GOT3 (cell line): ENCODE measurements at places on chromosomes 1 and 21.

DNA sequence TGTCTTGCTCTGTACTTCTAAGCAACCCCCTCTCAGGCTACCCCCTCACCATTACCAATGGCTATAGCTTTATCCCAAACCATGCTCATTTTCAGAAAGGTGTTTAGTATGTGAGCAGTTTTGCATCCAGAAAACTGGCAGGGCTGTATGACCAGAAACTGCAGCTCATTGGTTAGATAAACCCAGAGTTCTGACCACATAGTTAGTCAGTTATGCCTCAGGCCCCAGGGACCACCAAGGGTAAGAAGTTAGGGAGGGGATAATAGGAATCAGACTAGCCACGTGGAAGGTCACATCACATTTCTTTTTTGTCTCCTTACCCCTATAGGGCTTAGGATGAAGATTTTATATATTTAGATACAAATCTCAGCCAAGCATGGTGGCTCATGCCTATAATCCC, 1.2 kb downstream of the ITGA10 start:
- peak; percentile 36 for DNase-seq

- DNase-seq, result no peak
Observed at GRCh38 chr1:25100151-25100833, 132.0 kb downstream of the SYF2 start.

GRCh38 chr1:208242941-208243526, 1.1 kb downstream of the PLXNA2 start:
- DNase-seq, result no peak

- DNase-seq, result no peak
Observed at GRCh38 chr1:180513531-180513930, 11.2 kb upstream of the ACBD6 start.

DNA sequence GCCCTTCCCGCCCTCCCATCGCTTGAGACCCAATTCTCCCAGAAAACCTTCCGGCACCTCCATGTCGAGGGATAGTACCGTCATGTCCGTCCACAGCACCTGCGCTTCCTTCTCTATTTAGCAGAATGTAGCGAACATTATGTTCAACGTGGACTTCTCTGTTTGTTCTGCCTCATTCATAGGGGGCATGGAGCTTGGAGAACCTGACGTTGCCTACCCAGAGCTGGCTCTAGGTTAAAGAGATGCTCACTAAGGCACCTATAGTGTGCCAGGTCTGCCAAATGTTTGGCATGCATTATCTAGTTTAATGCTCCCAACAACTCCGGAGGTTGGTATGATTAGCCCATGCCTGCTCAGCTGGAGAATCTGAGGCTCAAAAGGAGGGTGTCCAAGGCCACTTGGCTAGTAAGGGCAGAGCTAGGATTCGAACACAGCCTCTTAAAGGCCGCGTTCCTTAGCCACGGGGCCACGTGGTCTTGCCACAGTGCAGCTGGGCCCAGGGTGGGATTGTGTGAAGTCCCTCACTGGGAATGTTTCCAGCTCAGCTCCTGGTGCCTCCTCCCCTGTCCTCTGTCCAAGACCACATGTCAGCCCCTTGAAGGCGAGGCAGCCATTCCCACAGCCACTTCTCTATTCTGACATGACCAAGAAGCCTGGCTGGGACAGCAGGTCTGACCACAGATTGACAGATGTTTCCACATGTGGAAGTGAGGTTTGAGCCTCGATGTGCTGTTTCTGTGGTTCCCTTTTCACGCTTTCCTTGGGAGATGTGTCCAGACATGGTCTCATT, 57.8 kb downstream of the RUNX3 start:
- no peak for DNase-seq

DNA sequence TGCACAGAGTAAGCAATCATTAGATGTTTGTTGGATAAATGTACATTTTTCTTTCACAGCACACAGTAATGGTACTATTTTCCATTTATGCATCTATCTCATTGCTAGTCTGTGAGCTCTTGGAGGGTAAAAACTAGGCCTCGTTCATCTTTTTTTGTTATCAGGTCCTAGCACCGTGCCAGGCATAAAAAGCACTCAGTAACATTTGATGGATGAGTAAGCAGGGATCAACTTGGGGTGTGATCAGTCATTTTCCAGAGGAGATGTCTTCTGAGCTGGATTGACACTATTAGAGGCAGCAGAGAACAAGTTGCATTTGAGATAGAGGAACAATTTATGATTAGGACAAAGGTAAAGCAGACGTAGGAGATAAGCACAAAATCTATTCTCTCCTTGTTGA, 4.3 kb upstream of the VTCN1 start:
- DNase-seq, result no peak

DNA sequence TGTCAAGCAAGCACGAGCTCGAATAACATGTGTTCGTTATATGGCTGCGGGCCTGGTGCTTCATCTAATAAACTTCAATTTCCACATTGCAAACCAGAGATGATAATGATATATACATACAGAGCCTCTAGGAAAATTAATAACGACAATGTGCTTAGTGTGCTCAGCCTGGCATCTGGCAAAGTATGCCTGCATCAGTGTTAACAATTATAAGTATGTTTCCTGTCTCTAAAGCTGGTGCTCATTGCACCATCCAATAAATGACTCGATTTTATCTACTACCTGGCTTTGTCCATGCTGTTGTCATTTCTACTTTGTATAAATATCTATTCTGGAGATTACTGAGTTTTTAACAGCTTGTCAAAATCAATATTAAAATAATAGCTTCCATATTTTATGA, 1402.6 kb downstream of the MRPL39 start:
- DNase-seq, result no peak

GRCh38 chr1:4784761-4785160, 130.4 kb downstream of the AJAP1 start:
- no peak for DNase-seq

DNA sequence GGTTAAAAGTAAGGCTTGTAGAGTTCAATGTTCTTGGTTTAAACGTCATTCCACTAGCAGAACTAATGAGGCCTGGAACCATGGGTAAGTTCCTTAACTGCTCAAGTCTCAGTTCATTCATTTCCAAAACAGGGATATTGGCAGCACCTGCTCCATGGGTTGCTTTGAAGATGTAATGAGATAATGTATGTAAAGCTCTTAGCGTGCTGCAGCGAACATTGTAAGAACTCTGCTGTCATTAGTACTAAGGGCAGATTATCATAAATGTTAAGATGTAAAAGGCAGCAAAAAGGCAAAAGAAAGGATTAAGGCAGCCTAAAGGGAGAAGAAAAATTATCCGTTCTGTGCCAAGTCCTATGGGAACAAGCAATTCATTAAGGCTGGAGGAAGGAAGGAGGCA, 129.1 kb upstream of the NGF start:
- DNase-seq, result no peak

- no peak for DNase-seq
Observed at GRCh38 chr1:61184040-61184713, 101.8 kb downstream of the NFIA start.

- DNase-seq, result no peak
Observed at GRCh38 chr1:159937054-159937750, 8.2 kb downstream of the IGSF9 start.

- DNase-seq, result peak; percentile 2
Observed at GRCh38 chr1:56644919-56645676, at the start of gene PRKAA2. Gene PRKAA2 (plus strand): TSS chr1:56645314. CDS start chr1:56645388, 74 bp downstream.

DNA sequence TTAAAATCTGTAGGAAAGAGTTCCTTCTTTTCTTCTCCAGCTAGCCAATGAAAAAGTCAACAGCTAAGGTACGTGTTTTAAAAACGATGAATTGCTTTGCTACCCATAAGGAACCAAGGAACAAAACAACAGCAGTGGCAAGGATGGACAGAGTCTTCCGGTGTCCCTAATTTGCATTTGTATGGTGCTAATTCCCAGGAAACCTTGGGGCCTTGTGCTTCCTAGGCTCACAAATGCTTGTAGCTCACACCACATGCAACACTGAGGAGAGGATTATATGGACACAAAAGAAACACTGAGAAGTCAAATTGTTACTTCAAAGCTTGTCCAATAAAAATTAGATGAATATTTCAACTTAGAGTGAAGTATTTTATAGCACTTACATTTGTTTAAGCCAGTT, 1.8 kb upstream of the PGBD5 start:
- no peak for DNase-seq

- DNase-seq, result no peak
Observed at GRCh38 chr1:19844731-19845495, 29.8 kb upstream of the RNF186 start.

DNA sequence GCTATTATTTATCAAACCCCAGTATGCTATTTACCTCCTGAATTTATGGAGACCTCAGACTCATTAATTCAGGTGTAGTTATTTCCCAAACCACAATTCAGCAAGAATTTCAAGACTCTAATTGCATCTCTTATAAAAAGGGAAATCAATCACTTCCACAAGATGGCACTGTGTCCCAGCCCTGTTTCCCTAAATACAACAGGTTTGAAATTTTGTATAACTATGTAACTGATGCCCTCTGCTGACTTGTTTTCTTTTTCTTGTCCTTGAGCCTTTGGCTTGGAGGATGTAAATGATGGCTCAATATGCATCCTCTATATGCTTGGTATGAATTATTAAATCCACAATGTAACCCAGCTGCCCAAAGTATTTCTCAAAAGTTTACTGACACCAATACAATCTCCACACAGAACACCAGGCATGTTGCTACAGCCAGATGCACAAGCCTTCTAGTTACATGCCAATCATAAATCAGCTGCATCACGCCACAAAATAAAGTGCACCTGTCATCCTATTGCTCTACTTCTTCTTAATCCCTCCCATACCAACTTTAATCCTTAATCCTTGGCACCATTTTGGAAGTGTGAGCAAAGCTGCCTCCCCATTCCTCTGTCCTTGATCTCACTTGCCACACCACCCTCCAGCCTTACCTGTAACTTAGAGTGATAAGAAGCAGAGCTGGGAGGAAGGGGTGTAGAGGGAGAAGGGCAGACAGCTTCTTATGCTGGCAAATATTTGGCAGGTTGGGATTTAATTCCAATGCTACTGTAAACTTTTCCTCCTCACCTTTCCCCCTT, 9.0 kb downstream of the C1orf105 start:
- DNase-seq, result no peak

GRCh38 chr1:191963781-191964455, 194.3 kb upstream of the RGS18 start:
- no peak for DNase-seq

- no peak for DNase-seq
Observed at GRCh38 chr1:206658264-206658980, 23.1 kb downstream of the DYRK3 start.

DNA sequence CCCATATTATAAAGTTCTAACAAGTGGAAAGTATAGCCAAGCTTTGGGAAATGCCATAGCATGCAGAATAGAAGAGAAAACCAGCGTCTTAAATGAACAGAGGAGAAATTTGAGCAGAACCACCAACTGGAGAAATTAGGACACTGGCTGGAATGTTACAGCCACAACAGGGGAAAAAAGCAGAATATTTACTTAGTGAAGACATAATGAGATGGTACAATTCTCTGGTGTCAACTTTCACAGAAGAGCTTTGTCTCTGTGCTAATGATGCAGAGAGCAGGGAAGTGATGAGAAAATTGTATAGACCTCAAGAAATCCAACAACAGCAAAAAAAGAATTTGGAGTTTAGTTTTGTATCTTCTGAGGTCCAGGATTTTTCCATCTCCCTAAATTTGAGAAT, 249.7 kb downstream of the KIF26B start:
- DNase-seq, result no peak
